Activated T-helper 17 cell treated with anti-CD3 and anti-CD28 coated beads, Interleukin-2, amount 50 U/mL, for 72 hours (primary cell): ENCODE measurements at places on chromosomes 6 and 20.
A peak's percentile ranks its signal among the peaks of the same experiment; 100 is the strongest.

GRCh38 chr6:160252073-160252813, 6.4 kb downstream of the SLC22A2 start:
- ATAC-seq: peak; percentile 25

DNA sequence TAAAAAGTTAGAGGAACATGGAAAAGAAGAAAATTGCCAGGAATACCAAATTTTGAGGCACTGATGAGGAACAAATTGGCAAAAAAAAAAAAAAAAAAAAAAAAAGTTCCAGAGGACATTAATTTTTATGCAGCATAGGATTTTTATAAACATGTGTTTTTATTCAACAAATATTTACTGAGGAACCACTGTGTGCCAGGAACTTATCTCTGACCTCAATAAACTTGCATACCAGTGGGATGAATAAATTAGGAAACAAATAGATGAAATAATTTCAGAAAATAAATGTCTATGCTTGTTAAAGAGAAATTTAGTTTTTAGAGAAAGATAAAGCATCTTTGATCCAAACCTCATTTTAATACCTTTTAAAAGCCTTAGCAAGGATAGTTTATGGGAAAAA, 175.1 kb downstream of the PDE10A start:
- no peak for ATAC-seq

DNA sequence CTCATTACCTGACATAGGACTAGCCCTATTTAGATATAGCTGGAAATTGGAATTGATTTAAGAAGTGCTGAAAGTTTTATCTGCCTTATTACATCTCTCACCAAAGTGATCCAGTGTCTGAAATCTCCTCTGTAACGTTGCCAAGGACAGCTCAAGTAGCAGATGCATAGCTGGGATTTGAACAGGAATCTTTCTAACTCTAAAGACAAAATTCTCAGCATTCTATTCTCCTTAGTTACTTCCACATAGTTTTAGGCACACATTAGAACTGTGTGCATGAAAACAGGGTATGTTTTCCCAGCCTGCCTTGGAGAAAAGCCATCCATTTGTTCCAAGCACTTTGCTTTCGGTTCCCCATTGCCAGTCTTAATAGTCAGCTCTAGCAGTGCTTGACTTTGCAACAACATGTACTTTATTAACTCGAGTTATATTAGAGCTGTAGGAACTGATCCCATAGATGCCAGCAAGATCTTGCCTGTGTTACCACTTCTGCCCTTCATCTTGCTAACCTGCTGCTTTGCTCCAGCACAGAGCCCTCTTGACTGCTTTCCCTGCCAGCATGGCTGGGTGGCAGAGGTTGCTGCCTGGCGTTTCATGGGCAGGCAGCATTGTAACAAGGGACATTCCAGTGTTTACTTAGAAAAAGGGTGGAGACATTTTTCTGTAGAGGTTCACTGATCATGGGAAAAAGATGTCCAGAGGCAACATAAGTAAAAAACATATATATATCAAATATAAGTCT, 56.1 kb upstream of the STMND1 start:
- no peak for ATAC-seq

DNA sequence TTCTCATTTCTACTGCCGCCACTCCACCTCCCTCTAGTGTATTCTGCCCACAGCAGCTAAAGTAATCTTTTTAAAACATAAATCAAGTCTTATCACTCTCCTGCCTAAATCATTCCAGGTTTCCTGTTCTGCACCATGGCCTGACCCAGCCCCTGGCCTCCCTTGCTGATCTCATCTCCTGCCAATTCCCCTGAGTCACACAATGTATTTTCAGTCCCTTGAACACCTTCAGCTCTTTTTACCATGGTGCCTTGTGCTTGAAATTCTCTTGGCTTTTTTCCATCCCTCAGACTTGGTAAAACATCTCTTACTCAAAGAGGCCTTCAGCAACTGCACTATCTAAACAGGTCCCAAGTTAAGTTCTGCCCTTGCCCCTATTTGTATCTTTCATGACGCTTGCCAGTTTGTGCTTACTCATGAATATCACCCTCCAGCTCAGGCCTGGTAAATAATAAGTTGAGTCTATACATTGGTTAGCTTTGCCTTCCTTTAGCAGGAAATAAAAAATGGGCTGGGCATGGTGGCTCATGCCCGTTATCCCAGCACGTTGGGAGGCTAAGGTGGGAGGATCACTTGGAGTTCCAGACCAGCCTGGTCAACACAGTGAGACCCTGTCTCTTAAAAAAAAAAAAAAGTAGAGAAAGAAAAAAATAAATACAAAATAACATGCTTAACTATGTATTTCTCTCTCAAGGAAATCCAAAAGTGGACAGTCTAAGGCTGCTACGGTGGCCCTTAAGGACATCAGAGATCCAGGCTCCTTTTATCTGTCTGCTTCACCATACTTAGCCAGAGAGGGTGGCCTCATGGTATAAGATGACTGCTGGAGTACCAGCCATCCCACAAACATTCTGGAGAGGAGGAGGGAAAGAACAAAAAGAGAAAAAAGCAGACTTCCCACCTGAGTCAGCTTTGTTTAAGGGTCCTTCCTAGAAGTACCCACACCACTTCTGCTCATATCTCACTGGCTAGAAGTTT, 62.2 kb downstream of the ARFGEF2 start:
- ATAC-seq: no peak

DNA sequence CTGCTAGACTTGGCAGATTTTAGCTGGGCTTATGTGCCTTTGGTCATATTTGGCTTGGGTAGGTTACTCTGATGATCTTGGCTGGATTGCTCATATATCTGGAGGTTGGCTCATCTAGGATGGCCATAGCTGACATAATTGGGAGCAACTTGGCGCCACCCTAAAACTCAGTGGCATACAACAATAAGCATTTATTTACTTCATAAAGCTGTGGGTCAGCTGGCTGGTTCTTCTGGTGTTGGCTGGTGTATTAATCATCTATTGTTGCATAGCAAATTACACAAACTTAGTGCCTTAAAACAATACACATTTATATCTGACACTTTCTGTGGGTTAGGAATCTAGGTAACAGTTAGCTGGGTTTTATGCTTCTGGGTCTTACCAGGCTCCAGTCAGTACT, 297.3 kb upstream of the JAG1 start:
- ATAC-seq: no peak

DNA sequence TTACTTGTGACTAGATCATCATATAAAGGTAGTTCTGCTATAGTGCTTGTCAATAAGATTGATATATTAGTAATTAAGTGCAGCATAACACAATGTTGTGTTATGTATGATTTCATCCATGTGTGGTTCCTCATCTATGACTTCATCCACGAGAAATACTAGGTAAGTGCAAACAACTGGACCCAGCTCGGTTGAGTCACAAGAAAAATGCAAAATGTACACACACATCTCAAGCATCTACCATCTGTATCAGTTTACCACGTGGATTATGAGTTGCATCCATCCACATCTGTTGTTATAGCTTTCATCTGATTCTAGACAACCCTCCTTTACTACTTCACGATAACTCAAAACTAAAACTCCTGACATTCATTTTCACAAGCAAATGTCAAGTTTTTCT, 517.0 kb upstream of the CITED2 start:
- no peak for ATAC-seq

GRCh38 chr20:58555078-58555765, 40.0 kb upstream of the APCDD1L start:
- no peak for ATAC-seq

- ATAC-seq: peak; percentile 21
Observed at GRCh38 chr6:153312634-153313033, 181.6 kb upstream of the RGS17 start.

DNA sequence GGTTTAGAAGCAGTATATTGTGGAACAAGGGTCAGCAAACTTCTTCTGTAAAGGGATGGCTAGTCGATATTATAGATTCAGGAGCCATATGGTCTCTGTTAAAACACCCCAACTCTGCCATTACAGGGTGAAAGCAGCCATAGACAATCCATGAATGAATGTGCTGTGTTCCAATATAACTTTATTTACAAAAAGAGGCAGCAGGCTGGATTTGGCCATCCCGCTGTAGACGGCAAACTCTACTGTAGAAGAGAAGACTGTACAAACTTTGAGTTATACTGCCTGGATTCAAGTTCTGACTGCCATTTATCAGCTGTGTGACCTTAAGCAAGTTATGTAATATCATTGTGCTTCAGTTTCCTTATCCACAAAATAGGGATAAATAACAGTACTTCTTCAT, 33.7 kb upstream of the SNX9 start:
- ATAC-seq: no peak

GRCh38 chr6:12886961-12887775, 170.6 kb downstream of the PHACTR1 start:
- ATAC-seq: no peak

GRCh38 chr20:58076405-58076804, 152.0 kb downstream of the ANKRD60 start:
- no peak for ATAC-seq

GRCh38 chr6:168049706-168050224, 29.2 kb downstream of the FRMD1 start:
- no peak for ATAC-seq

DNA sequence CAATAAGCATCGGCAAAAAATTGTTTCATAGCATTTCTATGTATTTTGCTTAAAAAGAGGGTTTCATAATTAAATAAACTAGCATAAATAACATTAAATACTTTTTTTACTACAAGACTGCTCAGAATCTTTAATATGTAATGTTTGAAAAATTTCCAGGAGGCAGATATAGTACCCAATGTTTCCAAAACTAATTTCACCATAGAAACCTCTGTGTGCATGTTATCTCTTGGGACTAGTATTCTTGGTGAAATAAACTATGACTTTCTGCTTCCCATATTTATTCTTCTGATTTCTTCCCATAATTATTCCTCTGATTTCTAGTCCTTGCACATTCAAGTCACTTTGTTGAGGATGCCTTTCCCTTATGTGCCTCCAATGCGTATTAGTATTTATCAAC, 94.5 kb downstream of the PTPRK start:
- no peak for ATAC-seq

DNA sequence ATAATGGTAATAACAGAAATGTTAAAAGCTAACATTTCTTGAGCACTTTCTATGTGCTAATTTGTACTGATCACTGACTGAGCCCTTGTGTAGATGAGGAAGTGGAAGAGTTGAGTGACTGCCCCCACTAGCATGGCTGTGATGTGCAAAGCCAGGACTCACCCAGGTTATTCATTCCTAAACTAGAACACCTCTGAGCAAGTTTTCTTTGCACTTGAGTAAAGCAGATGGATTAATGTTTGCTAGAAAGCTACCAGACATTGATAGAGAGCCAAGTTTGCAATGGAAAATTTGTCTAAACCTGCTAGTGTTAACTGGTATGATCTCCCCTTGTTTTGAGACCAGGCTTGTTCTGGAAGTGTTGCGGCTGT, 467.4 kb upstream of the PLCB4 start:
- peak; percentile 68 for ATAC-seq

- no peak for ATAC-seq
Observed at GRCh38 chr20:58646257-58646656, 4.8 kb upstream of the STX16 start.

GRCh38 chr20:37294262-37294981, 5.0 kb downstream of the MANBAL start:
- ATAC-seq: no peak

GRCh38 chr20:19269737-19270340, 57.4 kb downstream of the SLC24A3 start:
- no peak for ATAC-seq

DNA sequence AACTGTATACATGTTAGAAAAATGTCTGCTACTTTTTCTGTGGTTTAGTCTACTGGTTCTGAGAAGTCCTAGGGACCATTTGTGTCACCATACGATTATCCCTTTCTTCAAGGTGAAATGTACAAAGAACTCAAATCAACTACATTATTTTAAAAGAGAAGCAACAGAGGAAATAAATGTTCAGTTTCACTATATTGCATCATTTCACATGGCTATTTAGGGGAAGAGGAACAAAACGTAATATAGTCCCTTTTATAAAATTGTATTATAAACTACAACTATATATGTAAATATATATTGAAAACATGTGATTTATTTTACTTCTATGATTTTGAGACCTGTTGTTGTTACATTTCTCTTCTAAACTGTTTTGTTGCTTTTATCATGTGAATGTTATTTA, 1308.0 kb downstream of the EPHA7 start:
- no peak for ATAC-seq

GRCh38 chr20:10550204-10551118, 115.4 kb downstream of the SLX4IP start:
- ATAC-seq: peak; percentile 58

DNA sequence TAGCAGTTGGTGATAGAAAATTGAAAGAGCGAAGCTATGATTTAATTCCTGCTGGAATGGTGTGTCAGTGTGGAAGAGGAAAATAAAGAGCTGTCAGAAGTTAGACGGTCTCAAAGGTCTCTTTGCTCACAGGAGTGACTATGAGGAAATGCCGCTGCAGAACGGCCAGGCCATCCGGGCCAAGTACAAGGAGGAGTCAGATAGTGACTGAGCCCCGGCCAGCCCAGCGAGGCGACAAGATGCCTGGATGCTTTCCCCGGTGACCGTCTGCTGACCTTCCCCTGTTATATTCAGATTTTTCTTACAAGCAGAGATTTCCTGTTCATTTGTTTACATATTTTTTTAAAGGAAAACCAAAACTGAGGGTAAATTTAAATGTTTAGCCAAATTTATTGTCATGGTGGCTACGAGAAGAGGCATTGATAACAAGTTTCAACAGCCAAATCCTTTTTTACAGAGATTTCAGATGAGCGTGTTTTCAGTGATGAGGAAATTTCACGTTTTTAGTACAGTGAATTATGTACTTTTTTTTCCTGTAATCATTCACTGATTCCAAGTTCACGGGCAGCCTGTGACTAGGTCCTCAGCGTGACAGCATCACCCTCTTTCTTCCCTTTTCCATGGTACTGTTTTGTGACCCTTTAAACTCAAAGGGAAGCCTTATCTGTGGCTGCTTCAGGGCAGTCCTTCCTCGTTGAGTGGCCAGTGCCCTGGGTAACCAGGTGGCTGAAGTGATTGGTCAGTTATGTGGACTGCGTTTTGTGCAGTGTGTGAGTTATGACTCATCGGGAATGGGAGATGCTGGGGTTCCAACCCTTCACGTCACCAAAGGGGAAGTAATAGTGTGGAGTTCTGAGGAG, 12.6 kb downstream of the DYNLT1 start:
- ATAC-seq: no peak

DNA sequence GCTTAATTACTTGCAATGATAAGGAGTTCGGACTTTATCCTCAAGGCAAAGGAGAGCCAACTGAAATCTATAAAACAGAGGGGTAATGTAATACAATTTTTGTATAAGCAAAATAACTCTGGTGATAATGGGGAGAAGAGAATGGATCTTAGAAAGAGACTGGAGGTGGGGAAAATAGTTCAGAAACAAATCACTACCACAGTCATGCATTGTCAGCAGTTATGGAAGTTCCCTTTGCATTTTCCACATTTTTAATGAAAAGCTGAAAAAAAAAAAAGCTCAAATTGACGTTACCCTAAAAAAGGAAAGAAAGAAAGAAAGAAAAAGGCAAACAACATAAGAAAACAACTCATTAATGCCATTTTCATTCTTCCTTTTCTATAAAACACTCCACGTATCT, 337.6 kb upstream of the HSF2 start:
- no peak for ATAC-seq

DNA sequence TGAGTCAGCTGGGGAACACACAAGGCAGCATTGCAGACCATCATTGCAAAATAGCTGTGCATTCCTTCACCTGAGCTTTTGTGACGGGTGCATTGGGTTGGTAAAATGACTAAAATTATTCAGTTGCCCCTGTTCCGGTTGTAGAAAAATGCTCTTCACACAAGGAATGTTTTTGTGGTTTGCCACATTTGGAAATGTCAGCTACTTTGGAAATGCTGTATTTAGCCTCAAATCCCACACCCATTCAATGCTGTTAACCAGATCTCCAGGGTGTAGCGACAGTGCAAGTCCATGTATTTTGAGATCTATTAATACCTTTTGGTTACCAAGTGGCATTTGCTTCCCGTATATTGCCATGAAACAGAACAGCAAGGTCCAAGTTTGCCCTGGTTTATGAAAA, 201.2 kb downstream of the FOXA2 start:
- ATAC-seq: no peak
